ENCODE measurements at places on chromosomes 6 and 20. TPM values are rescaled to one million over a fixed set of nuclear protein-coding genes. Genes with fewer than 3 reads are reported as not detected.

PAK1IP1 gene
- 25.5 TPM for total RNA-seq

SIM1 gene
- total RNA-seq: 1.2 TPM

RBPJL gene
- total RNA-seq: not detected

NFS1 gene
- 28.7 TPM for total RNA-seq

PHF3 gene
- 41.5 TPM for total RNA-seq

FOXS1 gene
- 55.5 TPM for total RNA-seq

All from SJCRH30 (cell line).